IMR-90 (cell line): ENCODE measurements at places on chromosomes 2 and 18. TPM values are rescaled to one million over a fixed set of nuclear protein-coding genes. Genes with fewer than 3 reads are reported as not detected.

ARHGAP28 gene
- 2.8 and 3.8 TPM in 2 replicates for total RNA-seq

TP53I3 gene
- 25.5 and 26.9 TPM in 2 replicates for total RNA-seq

CAMKMT gene
- total RNA-seq, result 6.7 and 6.8 TPM in 2 replicates

TCF4 gene
- total RNA-seq, result 83.9 and 87.1 TPM in 2 replicates

CDKL4 gene
- 0.28 TPM in 1 of 2 replicates, not detected in the other for total RNA-seq

MYOM1 gene
- under 0.01 TPM in 2 replicates for total RNA-seq

GPR45 gene
- not detected in 2 replicates for total RNA-seq

PTPRM gene
- total RNA-seq, result 23.6 and 28.3 TPM in 2 replicates

RAB17 gene
- not detected in 2 replicates for total RNA-seq

GTF2A1L gene
- not detected in 2 replicates for total RNA-seq

TMEM87B gene
- 6.3 and 16.9 TPM in 2 replicates for total RNA-seq

CAPN14 gene
- total RNA-seq, result under 0.01 TPM in 2 replicates

CAPN13 gene
- not detected in 2 replicates for total RNA-seq

PAX3 gene
- not detected in 2 replicates for total RNA-seq

C2orf66 gene
- not detected in 2 replicates for total RNA-seq

SGO2 gene
- total RNA-seq, result 6.3 and 16.9 TPM in 2 replicates

IL1B gene
- 3.0 and 3.6 TPM in 2 replicates for total RNA-seq

MSH6 gene
- 48.9 and 72.5 TPM in 2 replicates for total RNA-seq

TEKT4 gene
- not detected in 2 replicates for total RNA-seq

CMPK2 gene
- total RNA-seq, result 0.18 and 0.28 TPM in 2 replicates

CABYR gene
- total RNA-seq, result 3.6 and 4.1 TPM in 2 replicates

UCN gene
- not detected in 2 replicates for total RNA-seq

LCT gene
- total RNA-seq, result under 0.01 TPM in 1 of 2 replicates, not detected in the other

ALPP gene
- total RNA-seq, result not detected in 2 replicates

OSBPL1A gene
- 50.3 and 70.4 TPM in 2 replicates for total RNA-seq

KIF1A gene
- total RNA-seq, result under 0.01 TPM in 1 of 2 replicates, not detected in the other

LHCGR gene
- under 0.01 and 0.18 TPM in 2 replicates for total RNA-seq

MERTK gene
- 0.28 and 0.36 TPM in 2 replicates for total RNA-seq

GALM gene
- 16.4 and 24.2 TPM in 2 replicates for total RNA-seq

MYO1B gene
- total RNA-seq, result 116 and 167 TPM in 2 replicates

IL36G gene
- not detected in 2 replicates for total RNA-seq

CHAC2 gene
- 3.9 and 6.9 TPM in 2 replicates for total RNA-seq

EHD3 gene
- 34.4 and 39.8 TPM in 2 replicates for total RNA-seq

CCDC68 gene
- 0.54 and 1.4 TPM in 2 replicates for total RNA-seq

RIF1 gene
- 43.9 and 53.6 TPM in 2 replicates for total RNA-seq

HOXD12 gene
- not detected in 2 replicates for total RNA-seq

RFX8 gene
- 1.9 and 2.9 TPM in 2 replicates for total RNA-seq

CREG2 gene
- total RNA-seq, result not detected in 2 replicates

RGPD3 gene
- total RNA-seq, result 0.18 and 0.56 TPM in 2 replicates

PREPL gene
- 39.6 and 59.2 TPM in 2 replicates for total RNA-seq

RSAD2 gene
- not detected in 2 replicates for total RNA-seq

ALKAL2 gene
- total RNA-seq, result not detected in 2 replicates

SP140 gene
- 1.1 and 1.4 TPM in 2 replicates for total RNA-seq

SCN2A gene
- total RNA-seq, result 0.54 and 0.56 TPM in 2 replicates

CD226 gene
- total RNA-seq, result under 0.01 and 1.1 TPM in 2 replicates

SLC4A1AP gene
- total RNA-seq, result 11.7 and 17.8 TPM in 2 replicates

PROKR1 gene
- total RNA-seq, result not detected in 2 replicates

MALL gene
- total RNA-seq, result 1.6 and 2.2 TPM in 2 replicates

TEX44 gene
- not detected in 2 replicates for total RNA-seq

RAB6D gene
- not detected in 2 replicates for total RNA-seq

ELOA2 gene
- total RNA-seq, result not detected in 2 replicates

VSNL1 gene
- total RNA-seq, result 0.28 and 0.36 TPM in 2 replicates

PAIP2B gene
- 0.18 and 0.28 TPM in 2 replicates for total RNA-seq

REG3G gene
- not detected in 2 replicates for total RNA-seq

LANCL1 gene
- 46.4 and 53.8 TPM in 2 replicates for total RNA-seq
